ENCODE measurements at places on chromosomes 16 and 17. TPM values are rescaled to one million over a fixed set of nuclear protein-coding genes. Genes with fewer than 3 reads are reported as not detected.

GRCh38 chr16:143047-143446, 4.6 kb upstream of the NPRL3 start:
- no peak for DNase-seq

SLC5A11 gene
- total RNA-seq: 0.04 TPM

GNG13 gene
- total RNA-seq: not detected

- DNase-seq: no peak
Measured at GRCh38 chr17:3040882-3041281, 22.5 kb downstream of the OR1D5 start.

DNA sequence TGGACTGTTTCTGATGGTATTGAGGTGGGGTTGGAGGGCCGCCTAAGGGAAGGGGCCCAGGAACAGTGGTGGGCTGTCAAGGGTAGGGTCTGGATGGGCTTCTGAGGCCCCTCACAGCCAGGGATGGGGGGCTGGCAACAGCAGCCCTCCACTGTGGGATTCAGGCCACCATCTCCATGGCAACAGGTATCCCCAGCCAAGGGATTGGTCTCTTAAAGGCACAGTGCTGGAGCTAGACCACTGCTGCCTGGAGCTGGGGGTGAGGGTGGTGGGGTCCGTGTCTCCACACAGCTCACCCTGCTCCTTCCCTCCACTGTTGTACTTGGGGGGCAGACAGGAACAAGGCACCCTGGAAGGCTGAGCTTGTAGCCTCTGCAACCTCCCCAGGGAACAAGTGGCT, 41.8 kb downstream of the PSME3IP1 start:
- no peak for DNase-seq

GAS7 gene
- 54.1 TPM for total RNA-seq

DNA sequence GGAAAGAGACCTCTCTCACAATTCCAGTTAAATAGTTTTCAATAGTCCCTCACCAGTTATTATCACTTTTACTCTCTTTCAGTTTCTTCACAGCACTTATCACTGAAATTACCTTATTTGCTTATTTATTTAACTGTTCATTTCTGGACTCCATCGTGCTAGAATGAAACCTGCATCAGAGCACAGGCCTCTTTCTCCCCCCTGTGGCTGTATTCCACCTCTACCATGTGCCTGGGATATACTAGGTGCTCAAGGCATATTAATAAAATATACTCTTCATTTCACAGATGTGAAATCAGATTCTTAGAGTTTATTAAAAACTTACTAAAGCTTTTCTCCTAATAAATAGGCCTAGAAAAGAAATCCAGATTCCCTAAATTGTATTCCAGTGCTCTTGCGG, 308.9 kb upstream of the MON1B start:
- no peak for DNase-seq

- no peak for DNase-seq
Measured at GRCh38 chr17:48317732-48318131, 112.3 kb downstream of the SKAP1 start.

GRCh38 chr17:81646869-81647600, 9.3 kb downstream of the PDE6G start:
- DNase-seq: no peak

MYH11 gene
- 9.4 TPM for total RNA-seq

GRCh38 chr17:21174186-21174585, 39.8 kb downstream of the TMEM11 start:
- no peak for DNase-seq

GRCh38 chr16:83400234-83400633, 407.5 kb upstream of the HSBP1 start:
- DNase-seq: no peak

GRCh38 chr17:57187391-57187790, 68.9 kb upstream of the MSI2 start:
- DNase-seq: no peak

- no peak for DNase-seq
Measured at GRCh38 chr17:62067165-62068145, 2.4 kb upstream of the MED13 start.

- DNase-seq: no peak
Measured at GRCh38 chr17:27628376-27628775, 2.6 kb upstream of the LGALS9 start.

- DNase-seq: peak; percentile 44
Measured at GRCh38 chr17:48892940-48893645, 506 bp downstream of the ATP5MC1 start.

HS3ST3B1 gene
- 1.6 TPM for total RNA-seq

GRCh38 chr17:2412561-2413021, 11.7 kb upstream of the MNT start:
- peak; percentile 69 for DNase-seq

DNA sequence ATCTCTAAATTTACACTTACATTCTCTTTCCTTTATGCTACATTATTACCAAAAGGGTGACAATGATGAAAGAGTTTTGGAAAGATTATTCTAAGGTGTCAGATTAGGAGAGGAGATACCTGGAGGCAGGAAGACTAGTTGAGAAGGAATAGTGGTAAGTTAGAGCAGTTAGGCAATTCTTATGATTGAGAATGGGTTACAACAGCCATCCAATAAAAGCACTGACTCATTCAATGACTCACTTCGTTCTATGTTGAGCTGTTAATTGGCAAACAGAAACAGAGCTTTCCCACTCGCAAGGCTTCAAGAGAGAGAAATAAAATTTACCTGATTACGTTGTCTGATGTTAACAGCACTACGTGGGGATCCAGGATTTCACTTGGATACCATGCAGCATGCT, 5.8 kb downstream of the NUP88 start:
- no peak for DNase-seq

GRCh38 chr17:63827801-63828221, 348 bp upstream of the FTSJ3 start:
- DNase-seq: no peak

GRCh38 chr17:46853896-46854444, 2.6 kb downstream of the WNT9B start:
- DNase-seq: no peak

MYO15B gene
- total RNA-seq: 77.4 TPM

CHST6 gene
- 5.4 TPM for total RNA-seq

GRCh38 chr17:41340934-41341861, 9.4 kb downstream of the KRT33A start:
- DNase-seq: no peak

KRTAP4-3 gene
- not detected for total RNA-seq

DNA sequence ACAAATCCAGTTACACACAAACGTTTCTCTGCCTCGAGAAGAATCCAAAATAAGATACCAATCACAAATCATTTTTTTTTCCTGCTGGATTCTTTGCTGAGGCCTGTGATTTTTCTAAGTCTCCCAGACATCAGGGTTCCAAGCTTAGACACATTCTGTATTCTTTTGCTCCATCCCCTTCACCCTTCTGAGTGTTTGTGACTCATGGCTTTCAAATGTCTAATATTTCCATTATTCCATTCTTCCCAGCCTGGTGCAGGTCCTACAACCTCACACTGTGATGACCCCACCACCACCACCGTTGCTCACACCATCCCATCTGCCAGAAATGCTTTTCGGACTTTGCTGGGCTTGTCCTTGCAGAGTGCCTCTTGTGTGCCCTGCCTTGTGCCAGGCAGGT, 480.1 kb downstream of the SOX9 start:
- DNase-seq: no peak

- peak; percentile 66 for DNase-seq
Measured at GRCh38 chr16:86519649-86520316, 9.5 kb downstream of the FOXF1 start.

- DNase-seq: peak; percentile 98
Measured at GRCh38 chr17:50564916-50565315, 4.4 kb downstream of the CACNA1G start.

CCL5 gene
- total RNA-seq: 0.75 TPM

DOC2A gene
- 0.22 TPM for total RNA-seq

DNA sequence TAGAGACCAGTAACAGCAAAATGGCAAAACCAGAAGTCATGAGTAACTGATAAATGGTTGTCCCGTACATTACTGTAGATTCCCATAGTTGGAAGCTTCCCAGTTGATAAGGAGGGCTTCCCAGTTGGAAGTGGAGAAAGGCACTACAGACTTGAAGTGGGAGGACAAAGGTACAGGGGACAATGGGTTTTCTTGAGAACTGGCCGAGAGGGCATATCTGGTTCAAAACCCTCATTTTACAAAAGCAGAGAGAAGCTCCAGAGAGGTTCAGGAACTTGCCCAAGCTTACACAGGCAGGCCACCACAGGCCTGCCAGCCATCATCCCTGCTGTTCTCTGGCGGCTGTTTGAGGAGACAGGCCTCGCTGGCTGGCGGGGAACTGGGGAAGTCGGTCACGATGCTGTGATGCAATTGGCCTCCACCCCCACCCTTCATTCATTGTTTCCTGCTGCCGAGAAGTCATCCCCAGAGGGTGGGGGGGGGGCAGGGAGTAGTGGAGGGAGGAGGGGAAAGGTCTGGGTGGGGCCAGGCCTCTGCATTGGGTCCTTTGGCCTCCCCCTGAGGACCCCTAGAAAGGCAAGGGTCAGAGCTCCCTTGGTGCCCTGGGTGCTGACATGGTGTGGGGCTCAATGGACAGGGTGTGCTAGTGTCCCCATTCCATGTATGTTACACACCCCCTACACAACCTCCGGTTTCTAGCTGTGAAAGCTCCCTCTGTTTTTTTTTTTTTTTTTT, 3.0 kb downstream of the UBALD2 start:
- peak; percentile 76 for DNase-seq

DNA sequence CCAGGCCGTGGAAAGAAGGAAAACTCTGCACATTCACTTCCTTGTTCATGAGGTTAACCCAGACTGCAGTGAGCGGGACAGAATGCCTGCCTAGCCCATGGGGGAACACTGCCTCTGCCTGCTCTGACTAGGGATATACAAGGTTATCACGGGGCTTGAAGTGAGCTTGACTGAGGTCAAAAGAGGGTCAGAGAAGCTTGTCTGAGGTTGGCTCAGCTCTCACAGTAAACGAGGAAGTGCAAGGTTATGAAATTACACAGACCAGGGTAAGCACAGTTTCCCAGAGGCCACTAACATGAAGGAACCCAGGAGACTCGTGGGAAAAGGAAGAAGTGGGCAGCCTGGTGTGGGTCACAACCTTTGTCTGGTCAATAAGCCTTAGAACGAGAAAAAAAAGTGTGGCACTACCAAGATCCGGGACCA, 28.7 kb downstream of the HIC1 start:
- DNase-seq: peak; percentile 83

MYBBP1A gene
- total RNA-seq: 25.5 TPM

GRCh38 chr17:1154704-1155103, 25.1 kb downstream of the ABR start:
- DNase-seq: no peak

CDT1 gene
- total RNA-seq: 2.7 TPM

CENPX gene
- 44.8 TPM for total RNA-seq

DNA sequence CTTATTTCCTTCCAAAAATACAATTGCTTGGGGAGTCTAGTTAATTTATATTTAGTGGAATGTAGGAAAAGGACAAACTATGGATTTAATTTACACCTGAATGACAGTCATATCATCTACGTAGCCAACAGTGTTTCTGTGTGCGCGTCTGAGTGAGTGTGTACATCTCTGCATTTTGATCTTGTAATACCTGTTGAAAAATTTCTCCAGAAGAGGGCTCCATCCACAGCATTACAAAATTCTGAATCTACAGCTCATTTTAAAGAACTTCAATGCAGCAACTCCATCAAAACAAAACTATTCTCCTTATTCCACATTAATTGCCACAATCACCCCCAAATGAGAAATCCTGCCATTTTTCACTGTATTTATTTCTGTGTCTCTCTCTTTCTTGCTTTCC, 3.9 kb downstream of the CDH13 start:
- DNase-seq: peak; percentile 34
